Vagina (tissue), 2 donors: ENCODE measurements at places on chromosomes 3 and 15.

GRCh38 chr3:71441217-71441924 is 142.2 kb downstream of the FOXP1 start:
- no peak for DNase-seq

- no peak for DNase-seq
Measured at GRCh38 chr3:127026661-127027060, 43.7 kb downstream of the PLXNA1 start.

DNA sequence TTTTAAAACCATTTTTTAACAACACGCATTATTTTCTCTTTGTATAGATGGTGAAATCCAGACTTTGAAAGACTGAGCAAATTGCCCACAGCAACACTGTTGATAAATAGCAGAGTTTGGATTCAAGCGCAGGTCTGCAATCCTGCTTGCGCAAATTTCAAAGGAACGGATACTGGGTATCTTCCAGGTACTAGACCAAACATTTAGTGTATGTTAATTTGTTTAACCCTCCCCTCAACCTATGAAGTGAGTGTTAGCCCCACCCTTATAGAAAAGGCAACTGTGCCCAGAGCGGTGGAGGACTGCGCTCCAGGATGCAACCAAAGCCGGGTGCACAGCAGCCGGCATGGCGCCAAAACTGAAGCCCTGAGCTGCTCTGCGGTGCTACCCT is 103.8 kb downstream of the CPN2 start:
- no peak for DNase-seq

- no peak for DNase-seq
Measured at GRCh38 chr3:140843656-140844055, 98.0 kb upstream of the SLC25A36 start.

DNA sequence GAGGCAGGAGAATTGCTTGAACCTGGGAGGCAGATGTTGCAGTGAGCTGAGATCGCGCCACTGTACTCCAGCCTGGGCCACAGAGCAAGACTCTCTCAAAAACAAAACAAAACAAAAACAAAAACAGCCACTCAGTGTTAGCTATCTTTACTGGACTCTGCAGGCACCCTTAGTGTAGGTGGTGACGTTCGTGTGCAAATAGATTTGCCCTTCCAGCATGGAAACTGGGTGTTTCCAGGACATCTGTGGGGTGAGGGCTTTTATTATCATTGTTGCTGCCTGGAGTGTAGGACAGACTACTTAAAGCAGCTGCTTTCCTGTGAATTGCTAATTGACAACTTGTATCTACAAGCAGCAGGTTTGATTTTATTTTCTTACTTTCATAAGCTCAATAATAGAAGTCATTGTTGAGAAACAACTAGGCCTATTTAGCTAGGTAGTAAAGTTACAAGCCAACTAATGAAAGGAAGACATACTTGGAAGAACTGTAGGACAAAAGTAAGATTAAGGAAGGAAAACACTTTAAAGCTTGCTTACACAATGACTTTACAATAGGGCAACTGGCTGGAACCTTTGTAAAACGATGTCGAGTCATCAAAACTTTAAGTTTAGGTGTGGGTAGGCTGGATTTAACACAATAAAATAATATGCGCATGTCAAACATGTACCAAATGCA is 25.4 kb upstream of the SPPL2A start:
- no peak for DNase-seq

GRCh38 chr15:25175789-25176615 is 221.2 kb downstream of the SNRPN start:
- no peak for DNase-seq

- DNase-seq = no peak
Measured at GRCh38 chr15:100735129-100736053, 133.0 kb downstream of the ASB7 start.

GRCh38 chr3:152269831-152270734 is 1.4 kb downstream of the MBNL1 start:
- DNase-seq = peak; percentile 93

DNA sequence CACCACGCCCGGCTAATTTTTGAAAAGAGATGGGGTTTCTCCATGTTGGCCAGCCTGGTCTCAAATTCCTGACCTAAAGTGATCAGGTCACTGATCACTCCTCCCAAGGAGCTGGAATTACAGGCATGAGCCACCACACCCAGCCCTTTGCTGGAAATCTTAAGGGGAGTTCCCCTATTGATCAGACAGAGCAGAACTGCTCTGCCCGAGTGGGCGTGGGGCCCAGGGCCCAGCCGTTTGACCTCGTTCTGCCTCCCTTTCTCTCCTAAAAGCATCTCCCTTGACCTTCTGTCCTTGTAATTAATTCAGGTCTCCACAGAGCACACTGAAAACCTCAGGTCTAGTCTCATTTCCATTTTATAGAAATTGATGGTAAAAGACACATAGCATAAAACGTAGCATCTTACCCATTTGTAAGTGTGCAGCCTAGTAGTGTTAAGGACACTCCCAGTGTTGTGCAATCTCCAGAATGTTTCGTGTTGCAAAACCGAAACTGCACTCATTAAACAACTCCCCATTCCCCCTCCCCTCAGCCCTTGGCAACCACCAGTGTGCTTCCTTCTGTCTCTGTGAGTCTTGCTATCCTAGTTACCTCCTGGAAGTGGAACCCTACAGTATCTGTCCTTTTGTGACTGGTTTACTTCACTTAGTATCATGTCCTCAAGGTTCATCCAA is 89.3 kb downstream of the SLCO3A1 start:
- peak; percentile 96 for DNase-seq

DNA sequence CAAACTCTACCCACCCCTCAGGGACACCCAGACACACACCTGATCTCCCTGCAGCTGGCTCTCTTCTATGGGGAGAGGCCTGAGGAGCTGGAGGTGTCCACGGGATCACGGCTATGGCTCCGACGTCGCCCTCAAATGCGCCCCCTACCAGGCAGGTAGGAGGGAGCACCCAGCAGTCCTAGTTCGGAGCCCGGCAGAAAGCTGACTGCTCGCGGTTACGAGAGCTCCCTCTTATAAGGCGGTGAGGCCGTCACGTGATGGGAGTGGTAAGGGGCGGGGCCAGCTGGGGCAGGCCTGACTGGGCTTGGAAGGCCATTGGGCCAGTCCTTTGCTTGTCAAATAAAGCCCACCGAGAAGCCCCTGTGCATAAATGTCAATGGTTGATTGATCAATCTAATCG is at the start of gene PRR20G:
Gene PRR20G (minus strand): TSS at position 207 of the 400 bp plus-strand sequence. CDS start 681 bp downstream, outside the sequence.
- DNase-seq = no peak

DNA sequence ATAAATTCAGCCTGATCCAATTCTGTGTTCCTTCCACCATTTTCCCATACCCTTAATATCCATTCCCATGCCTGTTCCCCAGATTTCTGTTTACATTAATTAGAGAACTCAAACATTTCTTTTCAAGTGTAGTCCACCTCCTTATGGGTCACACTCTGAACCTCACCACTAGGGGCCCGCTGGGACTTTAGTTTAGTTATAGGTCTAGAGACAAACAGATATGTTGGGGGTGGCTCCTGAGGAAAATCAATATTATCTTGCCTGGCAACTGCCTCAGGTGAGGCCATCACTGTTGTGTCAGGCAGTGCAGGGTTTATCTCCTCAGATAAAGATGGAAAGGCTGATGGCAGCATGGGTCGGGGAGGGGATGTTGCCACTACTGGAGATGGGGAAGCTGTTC is 72.8 kb downstream of the CLDN1 start:
- DNase-seq = no peak

DNA sequence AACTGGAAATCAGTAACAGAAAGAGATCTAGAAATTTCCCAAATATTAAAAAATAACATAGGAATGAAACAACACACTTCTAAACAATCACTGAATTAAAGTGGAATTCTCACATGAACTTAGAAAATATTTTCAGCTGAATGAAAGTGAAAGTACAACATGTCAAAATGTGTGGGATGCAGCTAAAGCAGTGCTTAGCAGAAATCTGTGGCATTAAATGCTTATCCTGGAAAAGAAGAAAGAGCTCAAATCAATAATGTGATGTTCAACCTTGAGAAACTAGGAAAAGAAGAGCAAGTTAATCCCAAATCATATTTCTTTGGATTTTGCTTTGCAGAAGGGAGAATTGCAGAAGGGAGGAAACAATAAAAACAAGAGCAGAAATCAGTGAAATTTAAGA is 98.2 kb upstream of the NR2E3 start:
- DNase-seq = no peak

DNA sequence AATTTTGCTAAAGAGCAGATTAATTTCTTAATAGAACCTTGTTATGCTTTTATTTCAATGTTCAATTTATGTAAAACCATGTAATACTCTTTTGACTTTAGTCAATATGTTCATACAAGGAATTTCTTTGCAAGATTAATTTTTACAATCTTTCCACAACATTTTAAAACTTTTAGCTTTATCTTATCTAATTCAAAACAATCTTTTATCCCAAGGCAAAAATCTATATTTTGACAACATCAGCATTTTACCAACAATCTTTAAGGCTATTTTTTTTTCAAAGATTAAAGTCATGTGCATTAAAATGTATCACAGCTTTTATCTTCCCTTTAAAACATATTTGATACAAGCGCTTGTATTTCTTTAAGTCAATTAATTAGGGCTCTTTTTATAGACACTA is 914.7 kb downstream of the PLOD2 start:
- no peak for DNase-seq

- DNase-seq = no peak
Measured at GRCh38 chr3:194689493-194689944, 3.8 kb downstream of the FAM43A start.

GRCh38 chr3:179174316-179174715 is 26.2 kb downstream of the PIK3CA start:
- no peak for DNase-seq

- no peak for DNase-seq
Measured at GRCh38 chr3:55156851-55157650, 229.2 kb upstream of the LRTM1 start.

GRCh38 chr3:32596282-32596908 is 25.7 kb upstream of the DYNC1LI1 start:
- no peak for DNase-seq

- DNase-seq = peak; percentile 34
Measured at GRCh38 chr15:82570721-82571508, 30.7 kb upstream of the RPS17 start.

GRCh38 chr3:148975696-148976095 is 15.6 kb upstream of the GYG1 start:
- DNase-seq = no peak

DNA sequence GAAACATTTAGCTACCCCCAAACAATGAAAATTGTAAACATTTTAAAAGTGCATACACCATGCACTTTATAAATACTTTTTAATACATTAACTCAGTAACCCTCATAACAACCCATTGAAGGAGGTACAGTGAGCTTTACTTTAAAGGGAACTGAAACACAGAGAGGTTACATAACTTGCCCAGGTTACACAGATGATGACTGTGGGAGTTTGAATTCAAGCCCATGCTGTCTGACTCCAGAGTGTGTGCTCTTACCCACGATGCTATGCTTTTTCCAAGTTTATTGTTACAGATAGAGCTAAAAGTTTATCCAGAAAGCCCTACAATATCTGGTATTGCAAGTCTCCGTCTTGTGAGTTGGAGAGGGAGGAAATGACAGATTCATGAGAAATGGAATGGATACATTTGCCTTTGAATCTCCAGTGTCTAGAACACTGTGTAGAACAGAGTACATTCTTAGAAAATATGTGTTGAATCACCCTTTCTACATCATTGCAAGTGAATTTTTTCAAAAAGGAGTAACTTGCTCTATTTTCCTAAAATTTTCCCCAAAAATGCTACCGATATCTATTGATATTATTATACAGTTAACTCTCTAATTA is 428.3 kb downstream of the NAALADL2 start:
- DNase-seq = no peak

DNA sequence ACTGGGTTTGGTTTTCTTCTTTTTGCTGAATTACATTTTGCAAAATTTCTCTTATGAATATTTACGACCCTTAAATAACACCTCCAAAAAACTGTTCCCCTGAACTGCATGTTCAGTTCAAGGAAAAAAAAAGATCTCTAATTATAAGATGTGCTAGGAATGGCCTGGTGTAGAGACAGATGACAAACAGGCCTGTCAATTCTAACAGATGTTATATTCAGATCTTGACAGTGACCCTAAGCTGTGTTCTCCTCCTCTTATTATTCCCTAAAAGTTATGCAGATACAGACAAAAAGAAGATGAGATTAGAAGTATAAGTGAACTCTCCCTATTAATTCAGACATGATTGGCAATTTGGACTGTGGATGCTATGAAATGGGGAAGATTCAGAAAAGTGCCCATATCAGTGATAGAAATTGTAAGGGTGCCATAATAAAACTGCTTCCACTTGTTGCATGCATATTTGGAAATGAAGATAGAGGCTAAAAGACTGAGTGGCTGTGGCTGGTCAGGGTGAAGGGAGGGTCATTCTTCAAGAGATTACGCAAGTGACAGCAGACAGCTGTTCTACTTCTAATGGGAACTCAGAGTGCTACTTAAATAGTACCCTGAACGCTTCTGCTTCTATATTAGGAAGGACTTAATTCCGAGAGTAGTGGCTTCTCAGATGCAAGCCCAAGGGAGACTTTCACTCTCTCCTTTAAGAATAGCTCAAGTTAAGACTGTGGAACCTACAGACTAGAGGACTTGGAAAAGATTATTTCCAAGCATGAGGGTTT is 75.5 kb downstream of the ADAMTS9 start:
- DNase-seq = no peak

GRCh38 chr3:54243056-54243931 is 120.9 kb downstream of the CACNA2D3 start:
- no peak for DNase-seq

DNA sequence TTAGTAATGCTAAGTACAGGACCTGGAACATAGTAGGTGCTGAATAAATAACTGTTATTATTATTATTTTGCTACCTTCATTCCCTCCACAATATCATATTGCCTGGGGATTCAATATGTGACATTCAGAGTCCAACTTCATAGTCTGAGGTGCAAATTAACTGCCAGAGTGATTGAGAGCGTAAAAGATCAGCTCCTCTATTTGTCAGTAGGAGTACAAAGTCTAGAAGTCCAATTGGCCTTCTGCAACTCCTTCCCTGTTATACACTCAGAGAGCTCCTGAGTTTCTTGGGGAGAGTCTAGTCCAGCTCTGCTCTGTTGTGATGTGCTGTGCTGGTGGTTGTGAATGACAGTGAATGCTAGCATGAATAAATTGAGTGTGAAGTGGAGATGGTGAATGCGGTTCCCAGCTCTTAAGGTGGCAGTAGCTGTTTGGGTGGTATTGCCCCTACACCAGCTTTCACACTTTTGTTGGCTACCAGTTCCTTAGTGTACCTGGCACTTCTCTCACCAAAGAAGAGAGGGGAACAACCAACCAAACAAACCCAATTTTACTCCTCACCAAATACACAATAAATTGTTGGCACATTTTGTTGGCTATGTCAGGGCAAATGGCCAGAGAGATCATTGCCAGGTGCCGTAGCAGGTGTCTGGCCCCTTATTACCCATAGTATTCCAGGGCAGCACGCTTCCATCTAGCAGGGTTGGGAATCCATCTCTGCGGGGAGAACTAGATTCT is 270.1 kb upstream of the TBL1XR1 start:
- no peak for DNase-seq

DNA sequence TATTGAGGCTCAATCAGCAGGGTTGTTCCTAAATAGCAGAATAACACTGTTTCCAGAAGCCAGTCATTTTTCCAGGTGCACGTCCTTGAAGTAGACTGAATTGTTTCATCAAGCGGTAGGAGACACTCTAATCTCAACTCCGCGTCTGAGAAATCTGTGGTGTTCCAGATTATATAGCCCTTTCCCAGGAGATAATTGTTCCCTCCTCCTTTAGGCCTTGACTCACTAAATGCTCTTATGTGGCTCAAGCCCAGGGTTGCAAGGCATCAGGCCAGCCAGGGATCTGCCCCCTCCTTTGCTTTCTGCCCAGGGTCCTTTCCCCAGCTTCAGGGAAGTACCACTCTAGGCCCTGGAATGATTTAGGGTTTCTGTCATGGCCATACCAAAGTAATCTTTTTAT is 5.7 kb upstream of the HLTF start:
- DNase-seq = no peak

GRCh38 chr3:63905731-63906620 is 6.2 kb downstream of the SCAANT1 start:
- no peak for DNase-seq
